ENCODE measurements at places on chromosomes 12 and 14.

DNA sequence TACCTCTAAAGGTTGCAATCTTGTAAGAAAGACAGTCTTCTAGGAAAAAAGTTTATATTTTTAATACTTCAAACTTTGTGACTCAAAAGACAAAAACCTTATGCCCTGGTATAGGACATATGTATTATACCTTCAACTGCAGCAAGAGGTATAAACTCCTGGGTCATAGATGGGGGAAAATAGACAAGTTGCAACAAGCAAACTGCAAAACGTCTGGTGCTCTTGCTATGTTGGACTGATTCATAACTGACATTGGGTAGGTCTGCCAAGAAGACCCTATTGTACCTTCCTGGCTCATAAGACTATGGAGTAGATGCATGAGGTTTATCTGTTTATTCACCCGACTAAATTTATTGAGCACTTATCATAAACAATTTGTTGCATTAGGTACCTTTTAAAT lies 40.9 kb downstream of the BEST3 start:
- DNase-seq = no peak

- no peak for DNase-seq
Observed at GRCh38 chr12:81015510-81015909, 62.4 kb upstream of the ACSS3 start.

DNA sequence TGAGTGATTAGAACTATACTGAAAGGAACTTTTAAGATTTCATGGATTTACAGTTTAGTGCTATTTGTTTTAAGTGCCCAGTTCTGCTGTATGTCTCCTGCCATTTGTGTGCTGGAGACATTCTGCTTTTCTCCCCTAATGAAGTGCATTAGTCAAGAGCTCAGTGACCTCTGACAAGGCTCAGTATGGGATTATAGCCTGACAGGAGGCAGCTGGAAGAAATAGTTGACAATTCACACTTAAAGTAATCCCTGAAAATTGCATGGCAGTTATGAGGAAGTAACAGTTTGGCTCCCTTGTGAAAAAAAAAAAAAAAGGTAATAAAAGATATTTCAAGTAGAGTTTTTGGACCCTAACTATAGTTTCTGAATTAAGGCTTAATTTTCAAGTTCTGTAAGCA lies 70.3 kb downstream of the ALX1 start:
- no peak for DNase-seq

DNA sequence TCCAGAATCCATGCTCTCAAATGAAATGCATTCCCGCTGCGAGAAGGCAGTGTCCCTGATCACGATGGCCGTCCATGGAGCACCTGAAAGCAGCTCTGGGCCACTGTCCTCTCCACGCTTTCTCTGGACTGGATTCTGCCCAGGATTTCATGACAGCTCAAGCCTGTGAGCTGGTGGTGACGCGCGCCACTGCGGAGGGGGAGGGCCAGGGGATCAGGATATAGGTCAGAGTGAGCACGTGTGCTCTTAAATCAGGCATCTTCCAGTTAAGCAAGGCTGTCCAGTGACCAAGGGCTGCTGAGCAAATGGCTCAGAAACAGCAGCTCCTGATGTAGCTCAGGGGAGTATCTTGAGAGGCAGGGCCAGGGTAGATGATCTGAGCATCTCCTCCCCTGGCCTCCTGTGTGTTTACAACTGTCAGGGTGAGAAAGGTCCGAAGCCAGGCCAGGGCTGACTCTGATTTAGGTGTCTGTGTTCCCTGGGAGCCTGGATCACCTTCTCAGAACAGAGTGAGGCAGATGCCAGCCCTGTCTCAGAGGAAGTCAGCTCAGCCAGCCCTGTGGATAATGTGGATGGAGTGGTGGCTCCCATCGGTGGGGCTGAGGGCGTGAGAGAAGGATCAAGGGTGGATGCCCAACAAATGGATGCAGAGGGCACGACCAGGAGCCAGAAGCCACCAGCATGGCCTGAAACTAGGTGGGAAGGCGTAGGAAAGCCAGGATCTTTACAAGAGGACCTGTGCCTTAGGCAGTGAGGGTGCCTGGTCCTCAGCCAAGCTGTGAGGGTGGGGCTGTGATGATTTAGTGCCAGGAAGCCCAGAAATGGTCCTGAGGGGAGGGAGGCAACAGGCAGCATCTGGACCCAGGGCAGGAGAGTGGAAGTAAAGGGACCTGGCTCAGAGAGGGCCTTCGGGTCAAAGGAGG lies 55.3 kb downstream of the ELK3 start:
- no peak for DNase-seq

- DNase-seq = no peak
Observed at GRCh38 chr12:124837958-124838803, 25.5 kb downstream of the SCARB1 start.

DNA sequence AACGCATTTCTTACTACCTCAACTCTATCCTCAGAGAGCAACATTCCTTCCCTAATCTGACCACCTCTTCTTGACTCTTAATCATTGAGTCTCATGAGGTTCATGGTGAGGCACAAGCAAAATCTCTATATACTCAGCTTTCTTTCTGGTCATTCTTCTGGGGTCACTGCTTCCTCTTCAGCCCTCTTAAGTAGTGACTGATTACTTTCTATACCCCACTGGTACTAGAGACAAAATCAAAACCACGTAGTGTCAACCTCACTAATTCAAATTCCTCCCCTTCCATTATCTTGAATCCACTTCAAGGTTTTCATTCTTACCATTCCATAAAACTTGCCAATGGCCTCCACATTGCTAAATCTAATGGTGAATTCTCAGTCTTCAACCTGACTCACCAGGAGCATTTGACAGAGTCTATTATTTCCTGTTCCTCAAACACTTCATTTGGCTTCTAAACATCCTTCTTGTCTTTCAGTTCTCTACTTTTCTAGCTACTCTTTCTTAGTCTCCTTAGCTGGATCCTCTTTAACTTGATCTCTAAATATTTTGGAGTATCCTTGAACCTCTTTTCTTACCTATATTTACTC lies 6.8 kb downstream of the WDHD1 start:
- DNase-seq = no peak

GRCh38 chr12:124403273-124403672 lies 108.4 kb downstream of the RFLNA start:
- no peak for DNase-seq

- no peak for DNase-seq
Observed at GRCh38 chr14:65239143-65239937, 137.0 kb upstream of the MAX start.

DNA sequence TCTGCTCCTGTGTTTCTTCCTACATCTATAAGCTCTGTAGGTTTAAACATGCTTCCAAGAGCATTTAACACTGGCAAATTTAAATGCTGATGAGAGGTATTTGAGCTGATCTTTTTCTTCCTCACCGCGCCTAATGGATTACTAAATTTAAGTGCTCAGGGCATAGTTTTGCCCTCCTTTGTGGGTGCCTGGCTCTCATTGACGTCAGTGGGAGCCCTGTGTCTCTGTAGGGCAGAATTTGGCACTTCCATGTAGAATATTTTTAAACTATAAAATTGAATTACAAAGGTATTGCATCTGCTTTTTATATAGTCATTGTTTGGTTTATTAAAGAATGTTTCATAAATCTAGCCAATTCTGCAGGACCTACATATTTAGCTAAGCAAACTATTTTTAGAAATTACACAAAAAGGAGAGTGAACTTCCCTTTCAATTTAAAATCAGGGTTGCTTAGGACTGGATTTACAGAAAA lies 444.8 kb downstream of the AEBP2 start:
- no peak for DNase-seq

- DNase-seq = no peak
Observed at GRCh38 chr14:74649673-74650072, 37.6 kb upstream of the LTBP2 start.

GRCh38 chr12:29226616-29227015 lies 77.5 kb downstream of the FAR2 start:
- no peak for DNase-seq

DNA sequence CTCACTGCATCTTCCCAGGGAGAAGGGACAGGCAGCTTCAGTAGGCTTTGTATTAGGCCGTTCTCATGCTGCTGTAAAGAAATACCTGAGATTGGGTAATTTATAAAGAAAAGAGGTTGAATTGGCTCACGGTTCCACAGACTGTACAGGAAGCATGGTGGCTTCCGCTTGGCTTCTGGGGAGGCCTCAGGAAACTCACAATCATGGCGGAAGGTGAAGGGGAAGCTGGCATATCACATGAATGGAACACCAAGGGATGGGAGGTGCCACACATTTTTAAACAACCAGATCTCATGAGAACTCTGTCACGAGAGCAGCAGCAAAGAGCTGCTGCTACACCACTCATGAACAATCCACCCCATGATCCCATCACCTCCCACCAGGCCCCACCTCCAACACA lies 182.2 kb upstream of the SFSWAP start:
- no peak for DNase-seq

- DNase-seq = peak; percentile 56
Observed at GRCh38 chr14:55333711-55334485, 62.7 kb downstream of the FBXO34 start.

GRCh38 chr12:50949801-50950302 lies 2.5 kb upstream of the HIGD1C start:
- DNase-seq = no peak

GRCh38 chr14:58297412-58297761 lies 968 bp upstream of the ARID4A start:
- no peak for DNase-seq

DNA sequence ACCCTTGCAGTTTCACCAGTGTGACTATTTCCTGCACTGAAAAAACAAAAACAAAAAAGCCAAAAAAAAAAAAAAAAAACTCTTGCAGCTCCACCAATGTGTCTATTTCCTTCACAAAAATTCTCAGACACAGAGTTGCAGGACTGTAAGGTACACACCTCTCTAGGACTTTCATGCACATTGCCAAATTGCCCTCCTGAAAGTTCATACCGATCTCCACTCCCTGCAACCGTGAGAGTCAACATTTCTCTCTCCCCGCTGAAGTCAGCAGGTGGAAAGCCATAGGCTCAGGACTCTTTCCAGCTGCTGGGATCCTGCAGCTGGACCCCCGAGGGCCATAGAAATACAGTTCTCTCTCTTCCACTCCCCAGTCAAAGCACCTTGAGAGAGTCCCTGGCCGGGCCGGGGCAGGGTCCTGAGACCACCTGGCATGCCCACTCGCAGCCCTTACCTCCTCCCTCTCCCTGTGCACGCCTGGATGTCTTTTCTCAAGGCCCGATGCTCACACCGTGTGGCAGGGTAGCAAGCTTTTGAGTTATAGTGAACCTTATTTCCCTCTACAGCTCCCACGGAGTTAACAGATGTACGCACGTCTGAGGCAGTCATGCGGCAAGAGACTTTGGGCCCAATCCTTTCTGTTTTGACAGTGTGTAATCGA lies 23.6 kb downstream of the MMAB start:
- no peak for DNase-seq

GRCh38 chr12:96247563-96247962 lies 53.4 kb downstream of the ELK3 start:
- no peak for DNase-seq

DNA sequence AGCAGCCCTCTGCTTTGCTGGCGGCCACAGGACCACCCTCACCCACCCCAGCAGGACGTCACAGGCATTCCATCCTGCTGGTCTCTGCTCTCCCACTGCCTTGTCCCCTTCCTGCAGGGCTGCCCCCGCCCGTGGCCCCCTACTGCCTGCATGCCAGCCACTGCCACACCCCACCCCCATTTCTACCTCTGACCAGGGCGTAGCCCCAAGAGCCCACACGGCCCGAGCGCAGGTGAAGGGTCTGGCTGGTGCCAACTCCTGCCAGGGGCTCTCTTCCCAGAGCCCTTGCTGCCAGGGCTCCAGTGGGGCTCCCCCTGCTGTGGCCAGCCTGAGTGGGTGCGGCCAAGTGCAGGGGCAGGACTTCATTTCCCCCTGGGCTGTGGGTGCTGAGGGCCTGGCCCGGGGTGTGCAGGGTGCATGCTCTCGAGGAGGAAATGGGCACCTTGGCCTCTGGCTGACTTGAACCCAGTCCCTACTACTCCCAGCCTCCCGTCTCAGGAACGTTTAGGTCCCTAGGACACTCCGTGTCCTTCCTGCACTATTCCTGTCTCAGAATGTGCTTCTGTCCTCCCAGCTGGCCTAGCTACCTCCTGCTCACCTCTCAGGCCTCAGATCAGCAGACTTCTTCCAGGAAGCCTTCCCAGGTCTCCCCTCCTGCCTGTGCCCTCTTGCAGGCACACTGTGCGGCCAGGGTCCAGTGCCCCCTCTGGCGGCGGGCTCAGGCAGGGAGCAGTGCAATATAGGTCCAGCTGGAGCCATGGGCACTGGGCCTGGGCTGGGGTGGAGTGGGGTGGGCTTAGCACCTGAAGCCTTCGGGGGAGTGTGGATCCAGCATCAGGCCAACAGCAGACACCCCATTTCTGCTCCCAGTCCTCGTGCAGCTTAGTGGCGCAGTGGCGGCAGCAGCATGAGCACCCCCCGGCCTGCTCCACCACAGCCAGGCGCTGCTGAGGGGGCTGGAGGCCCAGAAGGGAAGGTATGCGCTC lies 1.4 kb downstream of the LBHD2 start:
- no peak for DNase-seq

- DNase-seq = no peak
Observed at GRCh38 chr12:26278666-26279065, 83.3 kb downstream of the SSPN start.

GRCh38 chr12:109612975-109613502 lies 39.4 kb downstream of the MVK start:
- DNase-seq = no peak

DNA sequence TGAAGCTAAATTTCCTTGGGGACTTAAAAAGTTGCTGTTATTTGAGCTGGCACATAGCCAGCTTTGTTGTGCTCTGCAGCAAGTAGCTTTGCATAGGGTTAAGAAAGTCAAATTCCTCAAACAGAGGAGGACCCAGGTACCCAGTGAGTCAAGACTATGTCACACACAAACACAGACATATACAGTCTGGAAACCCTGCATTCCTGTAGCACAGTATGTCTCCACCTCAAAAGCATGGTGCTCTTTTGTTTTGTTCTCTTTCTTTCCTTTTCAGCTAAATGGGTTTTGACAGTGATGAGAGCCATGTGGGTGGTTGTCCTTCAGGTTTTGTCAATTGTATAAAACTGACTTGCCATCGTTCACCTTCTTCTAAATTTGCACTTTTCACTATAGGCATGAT lies 179.6 kb upstream of the DIO2 start:
- DNase-seq = no peak

- DNase-seq = no peak
Observed at GRCh38 chr14:64561631-64562030, 11.9 kb downstream of the PPP1R36 start.
